ENCODE measurements at places on chromosomes 12 and 14. TPM values are rescaled to one million over a fixed set of nuclear protein-coding genes. Genes with fewer than 3 reads are reported as not detected.

The RIPK3 gene
- total RNA-seq = 6.8 TPM

The ACSM4 gene
- total RNA-seq = not detected

The PROX2 gene
- not detected for total RNA-seq

The GPRC5D gene
- total RNA-seq = not detected

The TAPBPL gene
- 23.7 TPM for total RNA-seq

DNA sequence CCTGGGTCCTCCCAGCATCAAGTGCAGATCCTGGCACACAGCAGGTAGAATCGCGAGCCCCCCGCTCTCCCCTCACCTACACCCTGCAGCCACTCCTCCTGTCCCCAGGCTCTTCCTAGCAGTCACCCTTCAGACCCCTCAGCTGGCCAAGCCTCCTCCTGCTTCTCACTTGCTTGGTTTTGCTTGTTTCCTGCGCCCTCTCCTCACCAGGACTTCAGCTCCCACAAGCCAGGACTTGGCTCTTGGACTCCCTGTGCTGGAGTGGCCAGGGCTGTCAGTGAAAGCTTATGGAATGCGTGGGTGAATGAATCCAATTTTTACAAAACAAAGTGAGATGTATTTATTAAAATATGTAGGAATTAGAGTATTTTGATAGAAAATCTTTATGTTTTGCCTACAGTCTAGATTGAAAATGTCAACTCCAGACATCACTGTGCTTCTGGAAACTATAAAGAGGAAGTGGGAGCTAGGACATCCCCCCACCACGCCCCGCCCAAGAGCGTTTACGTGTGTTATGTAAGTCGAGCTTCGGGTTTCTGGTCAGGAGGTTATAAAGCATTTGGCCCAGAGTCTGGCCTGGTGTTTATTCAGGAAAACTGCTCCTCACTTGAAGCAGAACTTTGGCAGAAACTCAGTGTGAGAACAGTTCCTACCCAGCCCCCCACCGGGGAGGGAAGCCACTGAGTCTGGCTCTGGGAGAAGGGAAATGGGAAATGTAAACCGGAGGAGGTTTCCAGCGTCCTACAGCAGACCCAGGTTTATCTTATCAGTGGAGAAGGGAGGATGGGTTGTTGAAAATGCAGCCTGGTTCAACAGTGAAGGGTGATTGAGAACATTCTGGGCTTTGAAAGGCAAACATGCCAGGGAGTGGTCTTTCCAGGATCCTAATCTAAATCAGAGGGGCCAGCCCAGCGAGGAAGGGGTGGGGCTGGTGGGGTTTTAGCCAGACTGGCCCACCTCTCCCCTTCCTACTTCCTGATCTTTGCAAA lies 8.8 kb downstream of the ALDH2 start:
- peak overlapping the region; percentile 91 for H3K27ac ChIP-seq
- H3K4me1 ChIP-seq = peaks cover 70% of the 10 kb centered on the region
- no peak for DNase-seq
- H3K4me3 ChIP-seq = peak overlapping the region; percentile 64
- no peaks in the 10 kb centered on the region for H3K36me3 ChIP-seq

DNA sequence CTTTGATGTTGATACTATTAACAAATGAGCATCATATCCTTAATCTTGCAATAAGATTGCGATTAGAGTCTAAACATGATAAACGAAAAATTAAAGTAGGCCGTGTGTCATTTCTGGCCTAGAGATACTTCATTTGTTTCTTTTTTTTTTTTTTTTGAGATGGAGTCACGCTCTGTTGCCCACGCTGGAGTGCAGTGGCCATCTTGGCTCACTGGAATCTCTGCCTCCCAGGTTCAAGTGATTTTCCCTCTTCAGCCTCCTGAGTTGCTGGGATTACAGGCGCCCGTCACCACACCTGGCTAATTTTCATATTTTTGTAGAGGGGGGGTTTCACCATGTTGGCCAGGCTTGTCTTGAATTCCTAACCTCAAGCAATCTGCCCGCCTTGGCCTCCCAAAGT lies 446.9 kb downstream of the PCNX1 start:
- H3K4me1 ChIP-seq = peaks cover 13% of the 10 kb centered on the region
- no peak overlapping the region for H3K4me3 ChIP-seq
- no peak overlapping the region for H3K27ac ChIP-seq
- no peaks in the 10 kb centered on the region for H3K36me3 ChIP-seq

DNA sequence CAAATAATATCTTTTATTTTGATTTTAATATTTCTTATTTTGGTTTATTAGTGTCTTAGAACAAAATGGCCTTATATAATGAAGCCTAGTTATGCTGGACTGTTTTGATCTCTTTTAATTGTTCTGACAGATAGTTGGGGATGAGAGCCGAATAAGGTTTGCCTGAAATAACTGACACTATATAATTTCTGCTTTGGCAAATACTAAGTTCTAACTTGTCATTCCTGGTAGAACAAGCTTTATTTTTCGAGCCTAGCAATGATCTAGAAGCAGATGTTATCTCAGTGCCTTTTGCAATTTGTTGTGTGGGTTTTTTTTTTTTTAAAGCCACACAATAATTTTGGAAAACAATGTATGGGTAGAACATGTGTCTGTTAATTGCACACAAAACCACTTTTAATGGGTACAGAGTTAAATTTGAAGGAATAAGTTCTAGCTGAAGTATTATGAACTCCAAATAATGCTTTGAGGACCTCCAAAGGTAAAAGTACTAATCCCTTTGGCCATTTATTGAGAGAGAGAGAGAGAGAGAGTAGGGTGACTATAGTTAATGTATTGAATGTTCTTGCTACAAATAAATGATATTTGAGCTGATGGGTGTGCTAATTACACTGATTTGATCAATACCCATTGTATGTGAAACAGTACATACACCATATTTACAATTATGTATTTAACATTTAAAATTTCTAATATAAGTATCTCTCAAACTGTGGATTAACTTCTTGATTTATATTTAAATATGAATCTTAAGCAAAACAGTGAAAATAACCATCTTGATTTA lies 35.0 kb downstream of the MDM2 start:
- H3K4me1 ChIP-seq = no peaks in the 10 kb centered on the region
- no peak for DNase-seq
- H3K4me3 ChIP-seq = no peak overlapping the region
- peaks cover 25% of the 10 kb centered on the region for H3K36me3 ChIP-seq
- no peak overlapping the region for H3K27ac ChIP-seq

GRCh38 chr12:2294651-2295475 lies 242.1 kb downstream of the CACNA1C start:
- H3K27ac ChIP-seq = no peak overlapping the region
- peaks cover 98% of the 10 kb centered on the region for H3K4me1 ChIP-seq
- no peak overlapping the region for H3K4me3 ChIP-seq
- no peaks in the 10 kb centered on the region for H3K36me3 ChIP-seq

GRCh38 chr12:25276199-25276937 lies 25.6 kb upstream of the KRAS start:
- no peak overlapping the region for H3K27ac ChIP-seq
- H3K4me3 ChIP-seq = no peak overlapping the region
- H3K27me3 ChIP-seq = no peaks in the 10 kb centered on the region
- no peaks in the 10 kb centered on the region for H3K36me3 ChIP-seq
- H3K4me1 ChIP-seq = no peaks in the 10 kb centered on the region
- no peak for DNase-seq

- no peak overlapping the region for H3K4me3 ChIP-seq
- DNase-seq = no peak
- H3K36me3 ChIP-seq = no peaks in the 10 kb centered on the region
- no peak overlapping the region for H3K27ac ChIP-seq
Measured at GRCh38 chr12:69929125-69929524, 104.1 kb downstream of the MYRFL start.

GRCh38 chr14:75025082-75025481 lies 22.4 kb downstream of the EIF2B2 start:
- peaks cover 23% of the 10 kb centered on the region for H3K36me3 ChIP-seq
- H3K27me3 ChIP-seq = no peaks in the 10 kb centered on the region
- DNase-seq = no peak
- H3K27ac ChIP-seq = no peak overlapping the region
- H3K4me1 ChIP-seq = no peaks in the 10 kb centered on the region
- no peak overlapping the region for H3K4me3 ChIP-seq

DNA sequence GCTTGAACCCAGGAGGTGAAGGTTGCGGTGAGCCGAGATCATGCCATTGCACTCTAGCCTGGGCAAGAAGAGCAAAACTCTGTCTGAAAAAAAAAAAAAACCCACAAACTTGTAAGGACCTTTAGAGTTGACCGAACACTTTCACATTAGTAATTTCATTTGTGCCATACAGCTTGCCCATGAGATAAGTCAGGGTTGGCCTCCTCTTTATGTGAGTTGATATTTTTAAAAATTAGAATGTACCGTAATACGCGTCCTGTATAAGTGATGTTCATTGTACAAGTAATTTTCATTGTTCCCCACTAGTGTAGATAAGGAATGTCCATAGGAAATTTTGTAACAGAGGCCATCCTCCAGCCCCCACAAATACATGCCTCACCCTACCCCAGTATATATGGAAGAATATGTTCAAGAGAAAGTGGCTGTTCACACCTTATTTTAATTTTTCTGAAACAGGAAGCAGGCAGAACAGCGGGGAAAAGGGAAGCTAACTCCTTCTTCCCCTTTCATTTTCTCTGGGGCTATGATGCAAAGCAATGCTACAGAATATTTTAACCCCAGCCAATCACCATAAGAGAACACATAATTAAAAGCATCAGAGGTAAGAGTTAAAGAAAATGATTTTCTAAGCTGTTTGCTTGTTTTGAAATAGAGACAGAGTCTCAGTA lies 31.9 kb upstream of the HIF1A start:
- peaks cover 22% of the 10 kb centered on the region for H3K4me1 ChIP-seq
- no peak overlapping the region for H3K4me3 ChIP-seq
- H3K27ac ChIP-seq = peak overlapping the region; percentile 26
- DNase-seq = no peak
- no peaks in the 10 kb centered on the region for H3K36me3 ChIP-seq

- no peak overlapping the region for H3K27ac ChIP-seq
- no peak overlapping the region for H3K4me3 ChIP-seq
- H3K27me3 ChIP-seq = no peaks in the 10 kb centered on the region
- H3K4me1 ChIP-seq = no peaks in the 10 kb centered on the region
- DNase-seq = no peak
Measured at GRCh38 chr14:78022059-78022458, 148.1 kb upstream of the NRXN3 start.

- no peaks in the 10 kb centered on the region for H3K36me3 ChIP-seq
- no peak overlapping the region for H3K27ac ChIP-seq
- no peak overlapping the region for H3K4me3 ChIP-seq
- no peak for DNase-seq
- H3K27me3 ChIP-seq = no peaks in the 10 kb centered on the region
Measured at GRCh38 chr12:121089031-121089812, 43.5 kb upstream of the P2RX7 start.

DNA sequence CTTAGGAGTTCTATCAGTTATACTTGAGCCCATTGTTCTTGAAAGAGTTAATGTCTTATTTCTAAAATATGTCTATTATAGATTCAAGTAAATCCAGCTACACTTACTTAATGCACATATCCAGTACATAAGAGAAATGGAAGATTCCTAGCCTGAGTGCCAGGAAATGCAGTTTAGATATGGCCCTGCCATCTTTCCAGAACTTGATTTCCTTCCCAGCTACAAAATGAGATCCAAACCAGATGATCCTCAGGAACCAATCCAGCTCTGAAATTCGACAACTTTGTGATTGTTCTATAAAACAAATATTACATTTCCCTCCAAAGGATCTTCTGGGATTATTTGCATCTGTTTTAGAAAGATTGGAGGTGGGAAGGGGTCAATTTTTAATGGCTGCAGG lies 317.3 kb upstream of the GARIN6 start:
- H3K27me3 ChIP-seq = no peaks in the 10 kb centered on the region
- no peak overlapping the region for H3K4me3 ChIP-seq
- H3K4me1 ChIP-seq = no peaks in the 10 kb centered on the region
- DNase-seq = no peak
- H3K27ac ChIP-seq = no peak overlapping the region

DNA sequence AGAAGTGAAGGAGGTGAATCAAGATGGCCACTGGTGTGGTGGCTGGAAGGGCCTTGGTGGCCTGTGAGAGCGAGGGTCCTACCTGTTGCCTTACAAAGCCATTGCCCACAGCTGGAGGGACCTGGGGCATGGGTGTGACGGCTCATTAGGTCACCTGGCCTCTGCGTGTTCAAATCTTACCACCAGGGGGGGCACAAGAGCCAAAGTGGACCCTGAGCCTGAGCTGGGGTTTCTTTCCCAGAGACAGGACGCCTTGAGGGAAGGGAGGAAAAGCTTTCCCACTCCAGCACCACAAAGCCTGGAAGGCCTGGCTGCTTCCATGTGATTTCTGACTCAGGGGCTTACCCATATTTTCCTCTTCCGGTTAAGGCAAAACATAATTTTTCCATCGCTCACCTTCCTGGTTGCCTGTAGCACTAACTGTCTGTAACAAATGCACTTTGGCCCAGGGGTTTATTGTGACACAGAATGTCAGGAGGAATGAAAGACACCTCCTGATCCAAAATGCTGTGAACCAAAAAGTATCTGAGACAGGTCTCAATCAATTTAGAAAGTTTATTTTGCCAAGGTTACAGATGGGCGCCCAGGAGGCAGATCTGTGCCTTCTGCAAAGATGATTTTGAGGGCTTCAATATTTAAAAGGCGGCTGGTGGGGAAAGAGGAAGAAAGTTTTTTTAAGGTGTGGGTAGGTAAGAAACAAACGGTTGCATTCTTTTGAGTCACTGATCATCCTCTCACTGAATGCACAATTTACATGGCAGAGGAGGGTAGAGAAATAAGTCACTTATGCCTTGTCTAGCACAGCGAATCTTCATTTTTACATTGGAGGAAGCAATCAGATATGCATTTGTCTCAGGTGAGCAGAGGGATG lies 4.3 kb upstream of the CD9 start:
- no peak overlapping the region for H3K4me3 ChIP-seq
- H3K4me1 ChIP-seq = no peaks in the 10 kb centered on the region
- peak overlapping the region; percentile 73 for H3K27ac ChIP-seq
- H3K27me3 ChIP-seq = no peaks in the 10 kb centered on the region
- DNase-seq = peak; percentile 68

DNA sequence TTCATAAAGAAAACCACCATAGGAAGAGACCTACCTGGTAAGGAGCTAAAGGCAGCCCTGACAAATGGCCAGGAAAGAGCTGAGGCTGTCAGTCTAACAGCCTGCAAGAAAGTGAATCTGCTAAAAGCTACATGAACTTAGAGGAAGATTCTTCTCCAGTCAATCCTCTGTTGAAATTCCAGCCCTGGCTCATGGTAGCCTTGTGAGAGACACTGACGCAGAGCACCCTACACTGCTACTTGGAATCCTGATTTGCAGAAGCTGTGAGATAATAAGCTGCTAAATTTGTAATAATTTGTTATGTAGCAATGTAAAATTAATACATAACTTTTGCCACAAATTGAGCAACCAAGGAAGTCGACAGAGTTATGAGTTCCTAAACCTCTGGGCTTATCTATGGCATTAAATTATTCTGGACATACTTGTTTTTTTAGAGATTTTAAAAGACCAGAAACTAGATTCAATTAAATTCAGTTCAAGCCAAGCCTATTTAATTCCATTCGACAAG lies 257.0 kb downstream of the ETNK1 start:
- no peaks in the 10 kb centered on the region for H3K4me1 ChIP-seq
- no peak for DNase-seq
- H3K4me3 ChIP-seq = no peak overlapping the region

- H3K27ac ChIP-seq = no peak overlapping the region
- H3K4me1 ChIP-seq = peaks cover 58% of the 10 kb centered on the region
- H3K27me3 ChIP-seq = no peaks in the 10 kb centered on the region
Measured at GRCh38 chr12:11714626-11715025, 65.2 kb downstream of the ETV6 start.

GRCh38 chr12:93244514-93245077 lies 133.1 kb upstream of the NUDT4 start:
- H3K27ac ChIP-seq = no peak overlapping the region
- H3K27me3 ChIP-seq = no peaks in the 10 kb centered on the region
- no peak overlapping the region for H3K4me3 ChIP-seq
- DNase-seq = no peak
